ENCODE measurements at places on chromosomes 3 and 15. TPM values are rescaled to one million over a fixed set of nuclear protein-coding genes. Genes with fewer than 3 reads are reported as not detected.

GRCh38 chr3:45690336-45691035 is 1.3 kb downstream of the SACM1L start:
- peak; percentile 61 for DNase-seq
- peaks cover 2% of the 10 kb centered on the region for H3K36me3 ChIP-seq
- peak overlapping the region; percentile 46 for H3K4me3 ChIP-seq
- peaks cover 6% of the 10 kb centered on the region for H3K4me1 ChIP-seq
- H3K27me3 ChIP-seq = no peaks in the 10 kb centered on the region
- H3K27ac ChIP-seq = peak overlapping the region; percentile 78

DNA sequence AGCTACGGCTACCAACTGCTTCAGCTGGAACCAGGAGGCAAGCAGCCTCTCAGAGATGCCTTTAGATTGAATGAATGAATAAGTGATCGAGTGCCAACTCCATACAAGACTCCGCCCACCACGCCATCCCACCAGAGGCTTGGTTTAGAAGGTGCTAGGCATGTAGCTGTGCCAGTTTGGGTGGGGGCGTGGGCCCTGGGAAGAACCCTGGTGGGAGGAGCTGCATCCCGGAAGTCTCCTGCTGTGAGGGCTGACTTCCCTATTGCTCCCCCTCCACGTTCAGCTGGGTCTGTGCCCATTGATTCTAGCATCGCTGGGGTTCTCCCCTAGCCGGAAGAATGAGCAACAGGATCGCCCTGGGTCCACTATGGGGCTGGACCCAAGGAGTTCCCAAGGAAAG is 20.9 kb downstream of the LINGO1 start:
- no peak overlapping the region for H3K27ac ChIP-seq
- no peaks in the 10 kb centered on the region for H3K27me3 ChIP-seq
- DNase-seq = no peak
- H3K4me1 ChIP-seq = peaks cover 2% of the 10 kb centered on the region

The SNX1 gene
- total RNA-seq = 42.9 TPM

The CNBP gene
- total RNA-seq = 262 TPM

The DNASE1L3 gene
- not detected for total RNA-seq

Measured in fibroblast of lung (primary cell).